ENCODE measurements at places on chromosomes 13 and 19.

DNA sequence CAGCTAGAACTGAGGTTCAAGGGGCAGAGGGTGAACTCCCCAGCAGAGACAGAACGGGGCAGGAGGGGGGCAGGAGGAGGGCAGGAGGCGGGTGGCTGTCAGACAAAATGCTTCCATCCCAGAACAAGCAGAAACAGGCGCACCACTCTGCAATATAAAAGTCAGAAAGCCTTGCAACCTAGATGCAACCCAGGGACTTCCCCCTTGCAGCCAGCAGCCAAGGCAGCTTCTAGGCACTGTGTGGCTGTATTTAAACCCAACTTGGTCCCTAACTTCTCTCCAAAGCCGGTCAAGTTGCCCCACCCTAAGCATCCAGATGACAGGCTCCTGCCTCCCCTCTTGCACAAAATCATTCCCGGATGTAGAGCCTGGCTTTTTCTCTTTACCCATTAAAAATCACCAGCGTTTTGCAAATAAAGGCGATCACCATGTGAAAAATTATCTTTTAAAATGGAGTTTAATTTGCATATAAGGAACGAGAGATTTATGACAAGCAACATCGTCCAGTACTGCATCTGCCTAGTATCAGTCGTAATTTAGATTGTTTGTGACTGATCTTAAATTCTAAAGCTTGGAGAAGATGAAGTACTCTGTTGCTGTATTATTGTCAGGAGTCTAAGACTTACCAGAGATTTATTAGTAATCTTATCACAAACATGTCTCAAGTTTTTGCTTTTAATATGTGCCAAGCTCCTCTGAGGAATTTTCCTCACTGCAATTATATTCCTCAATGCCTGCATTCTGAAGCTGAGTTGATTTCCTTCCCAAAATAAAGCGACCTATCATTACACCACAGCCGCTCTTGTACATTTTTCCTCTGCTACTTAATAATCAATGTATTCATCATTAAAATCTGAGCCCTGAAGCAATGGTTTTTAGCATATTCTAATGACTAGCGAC is 307.1 kb upstream of the ZNF507 start:
- DNase-seq = no peak
- no peak overlapping the region for H3K27ac ChIP-seq
- H3K4me1 ChIP-seq = no peaks in the 10 kb centered on the region
- no peak overlapping the region for H3K4me3 ChIP-seq
- no peaks in the 10 kb centered on the region for H3K36me3 ChIP-seq
- H3K27me3 ChIP-seq = peaks cover 10% of the 10 kb centered on the region

DNA sequence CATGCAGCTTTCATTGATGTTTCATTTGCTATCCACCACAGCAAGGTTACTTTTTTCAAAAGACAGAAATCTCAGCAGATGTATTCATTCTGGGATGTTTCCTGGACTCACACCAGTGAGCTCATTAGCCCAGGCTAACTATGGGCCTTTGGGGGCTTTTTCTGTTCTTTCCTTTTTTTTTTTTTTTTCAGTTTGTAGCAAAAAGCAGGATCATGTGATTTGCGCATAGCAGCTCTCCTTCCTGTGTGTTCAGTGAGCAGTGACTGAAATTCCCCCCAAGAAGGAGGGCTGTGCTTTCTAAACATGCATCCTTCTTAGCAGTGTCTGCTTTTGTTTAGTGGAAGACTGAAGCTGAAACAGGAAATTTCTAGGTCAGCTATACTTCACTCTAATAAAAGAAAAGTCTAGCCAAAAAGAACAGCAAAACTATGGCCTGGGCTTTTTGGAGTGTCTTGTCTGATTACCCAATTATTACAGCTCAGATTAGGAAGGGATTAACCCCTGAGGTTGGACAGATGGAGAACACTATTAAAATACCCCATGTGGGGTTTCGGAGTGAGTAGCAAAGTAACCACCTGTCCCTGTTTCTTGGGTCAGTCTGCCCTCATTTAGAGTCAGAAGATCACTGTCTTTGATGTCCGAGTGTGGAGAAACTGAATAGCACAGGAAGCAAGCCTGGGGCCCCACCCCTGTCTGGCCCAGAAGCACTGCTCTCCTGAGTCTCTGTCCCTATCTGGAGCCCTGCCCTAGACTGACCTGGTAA is 8.9 kb upstream of the AMER2 start:
- H3K36me3 ChIP-seq = no peaks in the 10 kb centered on the region
- no peaks in the 10 kb centered on the region for H3K4me1 ChIP-seq
- peaks cover 36% of the 10 kb centered on the region for H3K27me3 ChIP-seq
- H3K4me3 ChIP-seq = no peak overlapping the region
- H3K27ac ChIP-seq = no peak overlapping the region
- no peak for DNase-seq

- H3K27ac ChIP-seq = no peak overlapping the region
- H3K4me3 ChIP-seq = no peak overlapping the region
- no peaks in the 10 kb centered on the region for H3K27me3 ChIP-seq
- peaks cover 70% of the 10 kb centered on the region for H3K4me1 ChIP-seq
- H3K36me3 ChIP-seq = peaks cover 11% of the 10 kb centered on the region
Observed at GRCh38 chr13:112574834-112575613, 12.9 kb downstream of the TUBGCP3 start.

- peaks cover 15% of the 10 kb centered on the region for H3K27me3 ChIP-seq
- no peak overlapping the region for H3K4me3 ChIP-seq
- DNase-seq = no peak
- no peaks in the 10 kb centered on the region for H3K36me3 ChIP-seq
Observed at GRCh38 chr19:40594255-40594654, 6.9 kb upstream of the LTBP4 start.

- no peaks in the 10 kb centered on the region for H3K27me3 ChIP-seq
- no peak overlapping the region for H3K4me3 ChIP-seq
- peak overlapping the region; percentile 20 for H3K27ac ChIP-seq
- peaks cover 25% of the 10 kb centered on the region for H3K4me1 ChIP-seq
- DNase-seq = peak; percentile 86
Observed at GRCh38 chr19:8396563-8397203, 6.5 kb downstream of the RAB11B start.

GRCh38 chr19:58038688-58039204 is 4.9 kb downstream of the ZSCAN1 start:
- no peak overlapping the region for H3K4me3 ChIP-seq
- no peak for DNase-seq
- H3K27ac ChIP-seq = no peak overlapping the region
- peaks cover 28% of the 10 kb centered on the region for H3K36me3 ChIP-seq

- H3K36me3 ChIP-seq = no peaks in the 10 kb centered on the region
- H3K4me3 ChIP-seq = no peak overlapping the region
- no peak for DNase-seq
Observed at GRCh38 chr13:24563087-24563486, 50.5 kb upstream of the PARP4 start.

DNA sequence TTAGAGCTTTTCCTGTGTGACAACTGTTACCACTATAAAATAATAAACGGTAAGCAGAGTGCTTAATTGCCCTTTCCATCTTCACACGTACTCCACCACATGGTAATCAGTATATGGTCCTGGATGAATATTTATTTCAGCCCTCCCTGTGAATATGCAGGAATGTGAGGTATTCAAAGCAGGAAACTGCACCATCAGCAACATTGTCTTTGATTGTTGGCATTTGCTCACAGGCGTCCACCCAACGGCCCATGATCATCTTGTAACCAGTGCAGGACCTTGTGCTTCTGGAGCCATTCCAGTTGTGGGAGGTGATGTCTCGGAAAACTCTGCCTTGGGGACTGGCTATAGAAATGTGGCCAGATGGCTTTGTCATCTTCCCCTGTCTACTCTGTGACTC is 132.6 kb downstream of the COG6 start:
- H3K27me3 ChIP-seq = no peaks in the 10 kb centered on the region
- H3K36me3 ChIP-seq = peaks cover 7% of the 10 kb centered on the region
- H3K27ac ChIP-seq = no peak overlapping the region
- peaks cover 6% of the 10 kb centered on the region for H3K4me1 ChIP-seq

DNA sequence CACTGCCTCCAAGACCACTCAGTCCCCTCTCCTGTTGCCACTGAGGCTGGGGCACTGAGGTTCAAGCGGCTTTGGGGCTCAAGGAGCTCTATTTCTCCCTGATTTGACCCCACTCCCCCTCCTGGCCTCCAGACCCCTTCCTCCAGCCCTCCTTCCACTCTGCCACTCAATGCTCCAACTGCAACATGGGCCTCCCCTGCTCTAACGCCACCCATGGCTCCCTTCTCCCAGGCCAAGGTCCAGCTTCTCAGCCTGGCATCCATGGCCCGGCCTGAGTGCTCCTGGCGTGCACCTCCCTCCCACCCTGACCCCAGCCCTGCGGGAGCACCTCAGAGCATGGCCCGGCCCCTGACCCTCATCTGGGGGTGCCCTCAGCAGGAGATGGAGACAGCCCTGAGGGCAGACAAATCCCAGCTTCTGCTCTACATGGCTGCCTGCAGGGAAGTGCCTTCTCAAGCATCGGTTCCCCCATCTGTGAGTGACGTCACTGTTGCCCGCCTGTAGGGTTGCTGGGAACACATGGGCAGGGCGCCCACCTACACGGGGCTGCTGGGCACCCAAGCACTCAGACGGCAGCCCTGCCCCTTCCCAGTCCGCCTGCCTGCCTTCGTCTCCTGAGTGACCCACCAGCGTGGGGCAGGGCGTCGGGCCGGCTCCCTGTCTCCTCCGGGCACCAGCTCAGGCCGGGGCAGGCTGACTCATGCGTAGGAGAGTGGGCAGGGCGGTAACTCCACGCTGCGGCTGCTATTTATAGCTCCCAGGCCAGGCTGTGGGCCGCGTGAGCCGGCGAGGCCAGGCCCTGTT is 1.6 kb upstream of the DIRAS1 start:
- no peaks in the 10 kb centered on the region for H3K36me3 ChIP-seq
- H3K4me3 ChIP-seq = no peak overlapping the region
- H3K4me1 ChIP-seq = no peaks in the 10 kb centered on the region
- H3K27me3 ChIP-seq = peaks cover 29% of the 10 kb centered on the region
- DNase-seq = no peak

GRCh38 chr13:40503011-40503410 is 163.4 kb downstream of the FOXO1 start:
- H3K27ac ChIP-seq = no peak overlapping the region
- no peak for DNase-seq
- H3K36me3 ChIP-seq = no peaks in the 10 kb centered on the region
- no peaks in the 10 kb centered on the region for H3K27me3 ChIP-seq
- H3K4me3 ChIP-seq = no peak overlapping the region

DNA sequence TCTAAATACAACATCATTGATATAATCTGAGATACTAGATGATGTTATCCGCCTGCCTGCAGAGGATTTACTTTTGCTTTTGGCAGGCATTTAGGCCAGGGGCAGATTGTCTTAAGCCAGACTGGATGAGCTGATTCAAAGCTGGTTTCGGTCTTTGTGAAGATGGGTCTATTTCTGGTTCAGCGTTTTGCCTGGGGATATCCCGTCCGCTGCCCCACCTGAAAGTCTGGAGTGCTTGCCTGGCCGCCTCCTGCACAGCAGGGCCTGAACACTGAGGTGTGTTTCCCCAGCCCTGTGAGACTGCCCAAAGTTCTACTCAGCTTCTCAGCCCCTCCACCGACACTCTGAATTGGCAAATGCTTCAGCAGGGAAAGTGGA is 149.7 kb downstream of the KATNAL1 start:
- peaks cover 51% of the 10 kb centered on the region for H3K4me1 ChIP-seq
- no peak overlapping the region for H3K4me3 ChIP-seq
- no peaks in the 10 kb centered on the region for H3K27me3 ChIP-seq
- no peak for DNase-seq

DNA sequence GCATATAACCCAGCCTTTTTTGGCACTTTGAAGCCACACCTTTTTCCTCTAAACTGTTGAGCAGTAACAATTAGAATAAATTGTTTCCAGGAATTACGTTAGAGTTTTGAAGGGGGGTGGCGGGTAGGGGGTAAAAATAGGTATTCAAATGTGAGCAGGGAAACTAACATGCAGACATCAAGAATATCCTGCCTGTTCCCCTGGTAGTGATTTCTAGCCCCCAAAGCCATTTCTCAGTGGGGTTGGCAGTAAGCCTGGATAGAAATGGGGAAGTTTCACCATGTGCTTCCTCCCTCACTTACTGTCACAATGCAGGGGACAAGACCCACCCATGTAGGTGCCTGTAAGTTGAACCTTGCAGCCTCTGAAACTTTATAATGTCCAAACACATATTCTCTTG is 3.8 kb downstream of the DOCK9 start:
- peaks cover 56% of the 10 kb centered on the region for H3K4me1 ChIP-seq
- no peak overlapping the region for H3K4me3 ChIP-seq
- no peak for DNase-seq

GRCh38 chr19:45767410-45767880 is 1.6 kb downstream of the SIX5 start:
- H3K4me1 ChIP-seq = peaks cover 10% of the 10 kb centered on the region
- H3K27ac ChIP-seq = no peak overlapping the region
- peaks cover 15% of the 10 kb centered on the region for H3K27me3 ChIP-seq

DNA sequence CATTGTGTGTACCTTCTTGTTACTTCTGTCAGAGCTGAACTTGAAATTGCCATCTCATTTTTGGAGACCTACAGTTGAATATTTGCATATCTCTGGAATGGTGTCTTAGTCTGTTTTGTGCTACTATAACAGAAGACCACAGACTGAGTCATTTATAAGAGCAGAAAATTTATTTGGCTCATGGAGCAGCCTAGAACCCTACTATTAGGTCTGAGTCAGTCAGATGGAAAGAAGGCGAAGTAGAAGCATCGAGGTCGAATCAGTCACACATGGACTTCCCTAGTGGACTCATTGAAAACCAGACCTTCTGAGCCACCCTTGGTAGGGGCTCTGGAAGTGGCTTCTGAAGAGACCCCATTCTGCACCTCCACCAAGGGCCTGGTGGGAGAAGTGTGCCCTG is 33.9 kb upstream of the TPT1 start:
- H3K36me3 ChIP-seq = peaks cover 2% of the 10 kb centered on the region
- DNase-seq = no peak
- H3K4me1 ChIP-seq = peaks cover 7% of the 10 kb centered on the region
- H3K27me3 ChIP-seq = no peaks in the 10 kb centered on the region
- no peak overlapping the region for H3K27ac ChIP-seq

DNA sequence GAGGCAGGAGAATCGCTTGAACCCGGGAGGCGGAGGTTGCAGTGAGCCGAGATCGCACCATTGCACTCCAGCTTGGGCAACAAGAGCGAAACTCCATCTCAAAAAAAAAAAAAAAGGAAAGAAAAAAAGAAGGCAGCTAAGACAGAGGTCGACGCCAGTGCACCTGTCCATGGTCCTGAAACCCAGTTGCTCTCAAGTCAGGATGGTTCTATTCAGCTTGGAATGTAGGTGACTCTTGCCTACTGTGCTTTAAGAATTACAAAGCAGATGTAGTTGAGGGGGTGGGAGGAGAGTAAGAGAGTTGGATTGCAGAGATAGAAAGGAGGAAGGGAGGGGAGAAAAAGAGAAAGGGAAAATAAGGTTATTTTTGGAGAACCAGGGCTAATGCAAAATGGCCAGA is 18.7 kb downstream of the CACNG7 start:
- no peak overlapping the region for H3K4me3 ChIP-seq
- peaks cover 2% of the 10 kb centered on the region for H3K27me3 ChIP-seq
- no peaks in the 10 kb centered on the region for H3K36me3 ChIP-seq
- DNase-seq = peak; percentile 49
- no peaks in the 10 kb centered on the region for H3K4me1 ChIP-seq
- H3K27ac ChIP-seq = no peak overlapping the region

Measured in activated CD4-positive, alpha-beta memory T cell treated with anti-CD3 and anti-CD28 coated beads for 36 hours (primary cell).